Foreskin melanocyte (primary cell): ENCODE measurements at places on chromosomes 3 and 15.

GRCh38 chr15:99955532-99955931 is 222.3 kb upstream of the LYSMD4 start:
- DNase-seq = no peak

GRCh38 chr3:38689346-38689745 is 39.9 kb upstream of the SCN5A start:
- DNase-seq = no peak

- DNase-seq = no peak
Observed at GRCh38 chr3:186143250-186143649, 34.4 kb upstream of the ETV5 start.

DNA sequence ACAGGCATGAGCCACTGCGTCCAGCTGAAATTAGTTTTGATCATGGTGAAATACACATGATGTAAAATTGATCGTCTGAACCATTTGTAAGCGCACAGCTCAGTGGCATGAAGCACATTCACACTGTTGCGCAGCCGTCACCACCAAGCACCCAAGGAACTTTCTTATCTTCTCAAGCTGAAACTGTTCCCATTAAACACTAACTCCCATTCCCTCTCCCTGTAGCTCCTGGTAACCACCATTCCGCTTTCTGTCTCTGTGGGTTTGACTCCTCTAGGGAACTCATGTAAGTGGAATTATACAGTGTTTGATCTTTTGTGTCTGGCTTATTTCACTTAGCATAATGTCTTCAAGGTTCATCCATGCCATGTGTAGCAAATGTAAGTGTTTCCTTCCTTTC is 62.3 kb downstream of the FBLN2 start:
- no peak for DNase-seq

DNA sequence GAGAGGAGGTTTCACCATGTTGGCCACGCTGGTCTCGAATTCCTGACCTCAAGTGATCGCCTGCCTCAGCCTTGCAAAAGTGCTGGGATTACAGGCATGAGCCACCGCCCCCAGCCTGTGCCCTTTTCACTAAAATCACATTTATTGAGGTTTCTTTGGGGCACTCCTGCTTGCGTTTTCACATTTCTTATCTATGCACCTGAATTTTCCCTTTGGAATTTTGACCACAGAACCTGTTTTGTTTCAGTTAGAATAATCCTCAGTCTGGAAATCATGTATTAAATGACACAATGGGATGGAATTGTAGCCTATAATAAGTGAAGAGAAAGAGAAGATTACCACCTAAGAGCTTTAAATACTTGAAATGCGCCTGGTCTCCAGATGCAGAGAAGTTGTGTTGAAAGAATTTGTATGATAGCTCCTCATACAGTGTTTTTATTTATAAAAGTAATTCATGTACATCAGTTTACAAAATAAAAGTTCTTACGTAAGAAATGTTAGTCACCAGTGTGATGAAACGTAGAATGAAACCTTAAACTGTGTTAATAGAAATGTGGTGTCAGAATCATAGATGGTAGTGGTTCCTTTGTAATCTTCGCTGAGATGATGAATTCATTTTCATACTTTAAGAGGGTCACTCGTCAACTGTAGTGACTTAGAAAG is 107.0 kb downstream of the TCF12 start:
- DNase-seq = no peak

DNA sequence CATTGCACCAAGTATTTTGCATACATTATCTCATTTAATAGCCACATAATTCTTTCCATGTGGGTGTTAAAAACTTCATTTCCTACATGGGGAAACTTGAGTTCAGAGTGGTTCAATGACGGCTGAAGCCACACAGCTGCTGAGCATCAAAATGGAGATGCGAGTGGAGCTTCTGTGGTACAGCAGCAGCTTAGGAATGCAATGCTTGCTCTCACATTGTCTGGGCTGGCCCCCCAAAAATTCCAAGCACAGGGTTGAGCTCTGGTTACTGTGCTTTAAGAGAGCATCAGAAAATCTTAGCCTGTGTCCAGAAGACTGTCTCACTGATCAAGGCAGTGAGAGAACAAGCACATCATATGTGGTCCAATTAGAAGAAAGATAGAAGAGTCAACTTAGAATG is 57.4 kb upstream of the GADL1 start:
- no peak for DNase-seq

DNA sequence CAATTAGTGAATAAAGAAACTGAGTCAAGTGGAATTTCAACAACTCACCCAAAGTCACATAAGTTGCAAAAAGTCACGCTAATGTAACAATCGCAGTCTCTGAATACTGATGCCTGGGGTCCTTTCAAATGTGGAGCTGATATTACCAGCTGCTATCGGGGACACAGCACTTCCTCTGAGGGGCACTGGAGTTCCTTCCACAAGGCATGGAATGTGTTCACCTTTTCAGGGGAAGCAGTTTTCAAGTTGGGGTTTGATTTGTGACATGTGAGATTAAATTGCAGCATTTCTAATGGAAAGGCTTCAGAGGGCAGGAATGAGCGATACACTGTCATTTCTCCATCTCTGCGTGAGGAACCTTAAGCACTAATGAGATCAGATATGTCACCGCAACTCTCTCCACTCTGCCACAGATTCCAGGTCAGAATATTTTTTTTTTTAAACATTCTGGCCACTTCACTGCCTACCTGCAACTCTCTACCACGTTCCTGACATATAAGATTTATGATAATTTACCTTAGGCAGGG is 807.2 kb upstream of the CFAP20DC start:
- no peak for DNase-seq

GRCh38 chr3:104596551-104596950 is 770.2 kb upstream of the ALCAM start:
- no peak for DNase-seq

- peak; percentile 52 for DNase-seq
Observed at GRCh38 chr3:15809313-15809712, 11.5 kb upstream of the ANKRD28 start.
